Omental fat pad (tissue), 4 donors: ENCODE measurements at places on chromosomes 16 and 17. TPM values are rescaled to one million over a fixed set of nuclear protein-coding genes. Genes with fewer than 3 reads are reported as not detected.

GRCh38 chr17:55693254-55694216 lies 29.1 kb downstream of the TMEM100 start:
- no peak for DNase-seq

- no peak for DNase-seq
These were observed 321.3 kb downstream of the SEC14L1 start for GRCh38 chr17:77462090-77462489.

DNA sequence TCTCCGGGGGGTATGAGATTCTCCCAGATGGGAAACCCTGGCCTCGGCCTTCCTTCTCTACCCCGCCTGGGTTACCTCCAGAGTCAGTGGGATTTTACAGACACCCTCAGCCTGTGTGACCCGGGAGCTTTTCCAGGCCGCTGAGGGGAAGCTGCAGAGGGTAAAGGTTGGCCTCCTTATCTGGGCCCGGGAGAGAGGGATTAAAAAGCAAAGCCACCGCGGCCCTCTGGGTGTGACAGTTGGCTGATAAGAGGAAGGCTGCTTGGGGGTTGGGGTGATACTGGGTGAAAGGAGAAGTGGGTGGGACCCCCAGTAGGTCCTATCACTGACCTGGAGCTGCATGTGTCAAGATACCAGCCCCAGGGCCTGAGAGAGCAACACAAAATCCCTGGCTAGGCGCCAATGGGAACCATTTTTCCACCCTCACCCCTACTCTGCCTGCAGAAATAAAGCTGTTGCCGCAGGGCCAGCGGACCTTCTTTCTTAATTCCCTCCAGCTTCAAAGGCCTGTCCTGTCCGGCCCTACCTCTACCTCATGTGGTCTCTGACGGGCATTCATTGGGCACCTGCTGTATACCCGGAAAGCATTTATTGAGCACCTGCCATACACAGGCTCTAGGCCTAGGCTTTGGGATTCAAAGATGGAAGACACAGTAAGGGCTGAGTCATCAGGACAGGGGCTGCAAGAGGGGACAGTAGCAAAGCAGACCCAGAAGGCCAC lies 77.6 kb upstream of the GSE1 start:
- no peak for DNase-seq

DNA sequence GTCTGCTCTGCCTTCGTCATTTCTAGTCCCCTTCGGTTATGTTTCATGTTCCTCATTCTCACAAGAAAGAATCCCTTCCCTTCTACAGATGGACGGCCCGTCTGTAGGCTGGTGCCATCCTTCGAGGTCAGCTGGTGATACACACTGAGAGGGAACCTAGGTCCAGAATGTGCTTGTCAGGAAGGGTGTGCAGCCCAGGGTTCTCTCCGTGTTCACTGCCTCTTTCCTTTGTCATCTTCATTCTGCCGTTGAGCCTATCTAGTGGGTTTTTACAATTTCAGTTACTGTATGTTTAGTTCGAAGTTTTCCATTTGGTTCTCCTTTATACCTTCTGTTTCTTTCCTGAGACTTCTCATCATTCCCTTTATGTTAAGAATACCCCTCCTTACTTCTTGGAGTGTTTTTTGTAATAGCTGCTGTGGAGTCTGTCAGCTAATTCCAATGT lies 18.9 kb downstream of the KIAA0513 start:
- no peak for DNase-seq

DNA sequence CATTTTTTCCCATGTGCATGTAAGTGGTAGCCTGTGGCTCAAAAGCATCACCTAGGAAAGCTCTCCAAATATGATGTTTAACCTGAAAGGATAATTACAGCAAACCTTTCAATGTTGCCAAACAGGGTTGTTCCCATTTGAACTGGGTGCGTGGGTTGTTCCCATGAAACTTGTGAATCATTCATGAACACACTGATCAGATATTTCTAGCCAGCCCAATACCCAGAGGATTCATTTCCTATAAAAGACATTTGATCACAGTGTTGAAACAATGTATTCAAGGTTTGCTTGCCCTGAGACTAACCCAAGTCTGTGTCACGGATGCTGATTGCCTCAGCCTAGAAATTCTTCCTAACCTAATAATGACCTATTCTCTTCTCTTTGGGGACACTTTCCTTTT lies 12.9 kb downstream of the KRT39 start:
- DNase-seq = no peak

HBZ gene
- total RNA-seq = not detected

CACNA1H gene
- total RNA-seq = 1.8 TPM
